ENCODE measurements at places on chromosomes 4 and X.

DNA sequence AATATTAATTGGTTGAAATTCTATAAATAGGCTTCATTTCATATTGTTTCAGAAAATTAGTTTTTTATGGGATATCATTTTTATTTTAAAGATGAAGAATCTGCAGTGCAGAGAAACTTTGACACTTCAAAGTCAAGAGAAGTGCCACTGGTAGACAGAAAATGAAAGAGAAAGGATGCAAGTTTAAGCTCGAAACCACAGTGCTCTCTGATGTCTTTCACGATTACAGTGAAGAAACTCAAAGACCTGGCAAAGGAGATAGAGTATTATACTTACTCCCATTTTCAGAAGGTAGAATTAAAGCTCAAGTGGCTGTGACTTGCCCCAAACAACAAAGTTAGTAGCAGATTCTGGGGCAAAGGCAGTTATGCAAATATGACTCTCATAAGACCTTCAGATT is 745.4 kb downstream of the TECRL start:
- DNase-seq: no peak

- DNase-seq: no peak
These were observed 15.9 kb upstream of the SEL1L3 start for GRCh38 chr4:25878676-25879075.

GRCh38 chr4:107155366-107155765 is 119.3 kb upstream of the DKK2 start:
- DNase-seq: no peak

DNA sequence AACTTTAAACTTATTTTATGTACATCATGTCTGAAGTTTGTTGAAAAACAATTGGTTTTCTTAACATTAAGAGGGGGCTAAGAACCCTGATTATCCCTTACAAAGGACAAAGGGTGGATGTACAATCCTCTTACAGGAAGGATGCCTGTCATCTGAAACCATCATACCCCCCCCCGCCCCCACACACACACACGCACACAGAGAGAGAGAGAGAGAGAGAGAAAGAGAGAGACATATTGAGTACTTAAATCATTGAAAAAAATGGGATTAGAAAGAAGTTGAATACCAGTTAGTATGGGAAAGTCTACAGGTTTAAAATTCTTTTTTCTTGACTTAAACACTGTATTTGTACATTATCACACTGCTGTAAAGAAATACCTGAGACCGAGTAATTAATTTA is 10.9 kb upstream of the PGM2 start:
- no peak for DNase-seq

DNA sequence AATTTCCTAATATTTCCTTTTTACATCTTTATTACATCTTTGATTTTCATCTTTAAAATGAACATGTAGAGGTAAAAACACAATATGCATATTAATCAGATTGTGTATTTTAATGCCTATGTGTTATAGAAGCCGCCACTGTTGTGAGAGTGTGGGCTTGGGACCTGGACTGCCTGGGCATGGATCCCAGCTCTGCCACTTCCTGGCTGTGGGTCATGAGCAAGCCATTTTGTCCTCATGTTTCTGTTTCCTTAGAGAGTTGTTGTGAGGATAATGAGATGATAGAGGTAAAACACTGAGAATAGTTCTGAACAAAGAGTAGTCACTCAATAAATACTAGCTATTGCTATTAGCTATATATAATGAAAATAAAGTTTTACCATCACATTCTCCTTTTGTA is 38.4 kb upstream of the SCOC start:
- DNase-seq: no peak

DNA sequence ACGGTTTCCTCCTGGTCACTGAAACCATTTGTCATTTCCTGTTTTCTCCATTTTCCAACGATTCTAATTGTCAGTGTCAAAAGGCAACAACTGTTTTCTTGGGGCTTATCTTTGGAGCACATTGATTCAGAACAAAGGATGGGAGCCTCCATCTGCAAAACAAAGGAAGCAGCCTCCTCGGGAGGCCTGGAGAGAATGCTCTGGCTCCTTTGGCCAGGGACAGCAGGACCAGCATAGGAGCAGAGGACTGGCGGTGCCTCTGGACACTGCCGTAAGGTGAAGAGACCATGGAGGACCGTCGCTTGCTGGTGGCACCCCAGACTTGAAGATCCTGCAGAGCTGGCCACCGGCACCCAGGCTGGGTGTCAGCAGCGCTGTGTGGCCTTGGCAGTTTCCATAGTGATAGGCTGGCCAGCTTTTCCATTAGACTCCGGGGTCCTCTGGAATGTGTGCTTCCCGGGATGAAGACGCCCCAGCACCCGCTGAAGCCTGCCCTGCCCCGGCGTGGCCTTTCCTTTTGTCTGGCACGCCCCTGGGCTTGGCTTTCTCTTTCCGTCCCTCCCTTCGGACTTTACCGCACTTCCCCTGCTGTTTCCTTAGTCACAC is 61.1 kb upstream of the MTM1 start:
- DNase-seq: peak; percentile 64

- DNase-seq: no peak
These were observed 789.0 kb downstream of the TECRL start for GRCh38 chr4:63620271-63620670.

GRCh38 chr4:76272073-76272472 is 20.6 kb downstream of the FAM47E start:
- DNase-seq: no peak

DNA sequence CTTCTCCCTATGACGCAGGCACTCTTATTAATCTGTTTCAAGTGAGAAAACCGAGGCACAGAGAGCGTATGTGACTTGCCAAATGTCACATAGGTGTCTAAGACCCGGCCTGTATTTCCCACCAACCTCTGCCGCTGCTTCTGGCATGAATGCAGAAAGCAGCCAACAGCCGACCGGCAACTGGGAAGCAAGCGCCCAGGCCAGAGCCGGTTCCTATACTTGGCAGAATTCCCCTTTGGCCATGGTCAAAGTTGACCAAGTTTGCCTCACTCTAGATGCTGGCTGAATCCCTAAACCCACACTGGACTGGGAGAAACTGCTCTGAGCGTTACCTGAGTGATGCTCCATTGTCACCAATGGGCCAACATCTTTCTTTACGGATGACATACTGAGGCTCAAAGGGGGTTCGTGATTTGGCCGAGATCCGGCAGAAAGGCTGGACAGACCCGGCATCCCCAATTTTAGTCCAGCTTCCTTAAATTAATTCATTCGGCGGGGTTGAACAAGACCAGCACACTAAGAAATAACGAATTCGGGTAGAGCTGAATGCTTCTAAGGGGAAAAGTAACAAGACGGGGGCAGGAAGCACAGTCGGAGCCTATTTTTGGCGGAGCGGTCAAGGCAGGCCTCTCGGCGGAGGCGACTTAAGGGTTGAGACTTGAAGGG is 11.2 kb downstream of the MSX1 start:
- DNase-seq: no peak

GRCh38 chrX:41919870-41920269 is 3.5 kb downstream of the CASK start:
- DNase-seq: no peak

- DNase-seq: no peak
These were observed 17.4 kb downstream of the FAM9C start for GRCh38 chrX:13026877-13027652.

DNA sequence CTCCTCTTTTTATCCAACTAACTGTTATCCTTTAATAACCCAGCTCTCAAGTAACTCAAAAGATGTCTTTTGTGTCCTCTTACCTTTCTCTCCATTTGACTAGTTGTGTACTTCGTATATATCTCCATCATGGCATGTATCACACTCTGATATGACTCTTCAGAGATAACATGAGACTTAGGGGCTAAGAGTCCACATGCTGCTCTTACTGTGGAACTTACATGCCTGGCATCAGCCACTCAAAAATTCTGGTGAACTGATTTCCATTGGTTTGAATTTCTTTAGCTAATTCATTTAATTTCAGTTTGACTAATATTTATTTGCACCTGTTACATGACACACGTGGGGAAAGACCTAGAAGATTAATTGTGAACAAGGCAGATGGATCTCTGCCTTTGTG is 317.3 kb downstream of the HS3ST1 start:
- no peak for DNase-seq

All from AG20443 (cell line).